ENCODE measurements at places on chromosomes 1 and 21. TPM values are rescaled to one million over a fixed set of nuclear protein-coding genes. Genes with fewer than 3 reads are reported as not detected.

The SMAP2 gene
- total RNA-seq, result 25.2 TPM

The TNFRSF25 gene
- 47.5 TPM for total RNA-seq

The MCOLN2 gene
- not detected for total RNA-seq

The OVAAL gene
- total RNA-seq, result not detected

All from glutamatergic neuron (in vitro differentiated cells).